AG09309 (cell line): ENCODE measurements at places on chromosomes 13 and 19.
A peak's percentile ranks its signal among the peaks of the same experiment; 100 is the strongest.

DNA sequence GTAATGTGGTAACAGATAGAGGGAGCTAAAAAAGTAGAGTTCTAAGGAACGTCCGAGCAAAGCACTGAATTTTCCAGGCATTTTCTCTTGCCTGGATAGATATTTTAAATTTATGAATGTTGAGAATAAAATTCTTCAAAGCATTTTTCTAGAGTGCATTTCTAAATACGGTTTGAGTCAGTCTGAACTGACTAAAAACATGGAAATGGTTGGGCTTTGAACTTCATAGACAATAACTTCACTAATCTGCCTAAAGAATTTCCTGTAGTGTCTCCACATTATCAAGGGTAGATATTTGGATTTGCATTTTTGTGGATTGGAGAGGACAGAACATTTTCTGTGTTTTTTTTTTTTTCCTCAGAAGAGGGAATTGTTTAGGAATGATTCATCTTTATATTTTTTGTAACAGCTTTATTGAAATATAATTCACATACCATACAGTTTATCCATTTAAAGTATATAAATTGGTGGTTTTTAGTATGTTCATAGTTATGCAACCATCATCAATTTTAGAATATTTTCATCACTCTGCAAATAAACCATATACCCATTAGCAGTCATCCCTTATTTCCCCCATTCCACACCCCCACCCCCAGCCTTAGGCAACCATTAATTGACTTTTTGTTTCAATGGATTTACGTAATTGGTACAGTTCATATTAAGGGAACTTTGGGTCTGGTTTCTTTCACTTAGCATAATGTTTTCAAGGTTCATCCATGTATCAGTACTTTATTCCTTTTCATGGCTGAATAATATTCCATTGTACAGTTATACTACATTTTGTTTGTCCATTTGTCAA is 20.7 kb downstream of the GARRE1 start:
- peak; percentile 91 for DNase-seq

- no peak for DNase-seq
These were observed 20.5 kb downstream of the MICU2 start for GRCh38 chr13:21583478-21583877.

GRCh38 chr13:24275041-24275440 is 34.3 kb upstream of the C1QTNF9 start:
- DNase-seq, result no peak

DNA sequence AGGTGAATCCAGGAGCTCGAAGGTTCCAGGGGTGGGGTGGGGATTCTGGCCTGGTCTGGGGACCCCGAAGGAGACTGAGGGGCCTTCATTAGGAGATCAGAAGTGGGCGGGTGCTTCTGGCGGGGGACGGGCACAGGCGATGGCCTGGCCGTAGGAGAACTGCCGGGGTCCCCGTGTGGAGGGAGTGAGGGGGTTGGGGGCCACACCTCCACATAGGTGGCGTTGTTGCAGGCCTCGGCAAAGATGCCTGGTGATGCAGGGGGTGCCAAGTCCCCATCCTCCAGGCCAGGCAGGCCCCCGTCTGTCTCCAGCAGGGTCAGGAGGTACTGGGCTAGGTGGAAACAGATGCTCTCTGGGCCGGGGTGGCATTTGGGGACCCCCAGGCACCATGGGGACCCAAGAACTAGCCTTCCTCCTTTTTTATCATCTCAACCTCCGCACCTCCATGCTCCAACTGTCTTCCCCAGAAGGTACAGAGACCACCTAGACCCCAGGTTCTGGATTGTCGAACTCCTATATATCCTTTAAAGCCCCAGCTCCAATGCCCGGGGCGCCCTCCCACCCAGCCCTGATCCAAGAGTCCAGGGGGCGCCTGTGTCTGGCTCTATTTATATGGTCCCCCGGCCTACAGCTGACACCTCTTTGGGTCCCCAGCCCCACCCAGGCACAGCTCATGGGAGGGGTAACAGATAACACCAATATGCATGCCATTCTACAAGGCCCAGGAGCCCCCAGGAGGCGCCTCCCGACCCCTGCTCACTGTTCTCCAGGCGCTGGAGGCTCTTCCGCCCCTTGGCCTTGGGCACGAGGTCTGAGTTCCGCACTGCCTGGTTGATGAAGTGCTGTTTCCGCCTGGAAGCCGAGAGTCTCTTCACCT is 8.2 kb downstream of the RNU6-9 start:
- DNase-seq, result no peak

DNA sequence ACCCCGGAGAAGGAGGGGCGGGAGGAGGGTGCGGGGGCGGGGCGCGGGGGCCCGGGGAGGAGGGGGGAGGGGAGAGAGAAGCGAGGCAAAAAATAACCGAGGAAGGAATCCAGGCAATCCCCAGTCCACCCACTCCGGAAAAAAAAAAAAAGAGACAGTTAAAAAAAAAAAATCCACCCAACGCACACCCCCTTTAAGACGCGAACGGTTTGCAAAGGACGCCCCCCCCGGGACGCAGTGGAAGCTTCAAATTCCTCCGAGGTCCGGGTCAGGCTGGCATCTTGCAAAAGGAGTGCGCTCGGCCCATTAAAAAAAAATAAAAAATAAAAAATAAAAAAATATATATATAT is at the start of gene CACNA1A:
Gene CACNA1A, minus strand, starts transcription at position 9 of the 350 bp plus-strand sequence. CDS start 255 bp downstream, outside the sequence.
- peak; percentile 5 for DNase-seq

GRCh38 chr19:4503132-4503824 is 15.0 kb downstream of the PLIN4 start:
- DNase-seq, result no peak

- no peak for DNase-seq
These were observed 13.1 kb upstream of the MEDAG start for GRCh38 chr13:30892966-30893365.

- no peak for DNase-seq
These were observed 2.3 kb downstream of the PEG3 start for GRCh38 chr19:56838024-56838908.

DNA sequence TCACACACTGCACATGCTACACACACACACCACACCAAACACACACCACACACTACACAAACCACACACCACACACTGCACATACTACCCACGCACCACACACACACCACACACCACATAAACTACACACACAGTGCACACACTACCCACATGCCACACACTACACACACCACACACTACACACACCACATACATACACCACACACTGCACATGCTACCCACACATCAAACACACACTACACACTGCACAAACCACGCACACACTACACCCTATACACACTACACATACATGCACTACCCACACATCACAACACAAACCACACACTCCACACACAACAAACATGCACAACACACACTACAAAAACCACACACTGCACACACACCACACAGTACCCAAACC is 6.0 kb downstream of the MAG start:
- DNase-seq, result no peak

- no peak for DNase-seq
These were observed 4.2 kb upstream of the CACNG7 start for GRCh38 chr19:53904909-53905308.

- no peak for DNase-seq
These were observed 50.9 kb downstream of the LNX2 start for GRCh38 chr13:27569405-27569804.

DNA sequence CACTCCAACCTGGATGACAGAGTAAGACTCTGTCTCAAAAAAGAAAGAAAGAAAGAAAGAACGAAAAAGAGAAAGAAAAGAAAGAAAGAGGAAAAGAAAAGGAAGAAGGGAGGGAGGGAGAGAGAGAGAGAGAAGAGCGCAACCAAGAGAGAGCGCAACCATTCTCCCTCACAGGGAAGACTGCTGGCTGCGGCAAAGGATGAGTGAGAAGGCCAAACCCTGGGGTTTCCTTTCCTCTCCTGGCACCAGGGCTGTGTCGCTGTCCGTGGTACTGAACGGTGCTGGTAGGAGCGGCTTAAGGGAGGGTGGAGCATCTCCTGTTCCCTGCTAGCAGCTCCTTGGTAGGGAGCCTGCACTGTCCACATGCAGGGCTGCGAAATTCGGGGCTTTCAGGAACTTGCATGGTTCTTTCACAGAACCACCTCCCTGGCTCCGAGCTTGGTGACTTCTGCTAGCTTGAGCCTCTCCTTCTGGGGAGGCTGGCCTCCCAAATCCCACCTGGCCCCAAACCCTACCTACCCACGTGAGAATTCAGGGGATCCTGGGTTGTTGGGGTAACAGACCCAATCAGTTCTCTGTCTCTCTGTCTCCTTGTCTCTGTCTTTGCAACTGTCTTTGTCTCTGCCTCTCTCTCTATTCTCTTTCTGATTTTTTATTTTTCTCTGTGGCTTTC is 51.1 kb upstream of the ZNRF4 start:
- peak; percentile 46 for DNase-seq

DNA sequence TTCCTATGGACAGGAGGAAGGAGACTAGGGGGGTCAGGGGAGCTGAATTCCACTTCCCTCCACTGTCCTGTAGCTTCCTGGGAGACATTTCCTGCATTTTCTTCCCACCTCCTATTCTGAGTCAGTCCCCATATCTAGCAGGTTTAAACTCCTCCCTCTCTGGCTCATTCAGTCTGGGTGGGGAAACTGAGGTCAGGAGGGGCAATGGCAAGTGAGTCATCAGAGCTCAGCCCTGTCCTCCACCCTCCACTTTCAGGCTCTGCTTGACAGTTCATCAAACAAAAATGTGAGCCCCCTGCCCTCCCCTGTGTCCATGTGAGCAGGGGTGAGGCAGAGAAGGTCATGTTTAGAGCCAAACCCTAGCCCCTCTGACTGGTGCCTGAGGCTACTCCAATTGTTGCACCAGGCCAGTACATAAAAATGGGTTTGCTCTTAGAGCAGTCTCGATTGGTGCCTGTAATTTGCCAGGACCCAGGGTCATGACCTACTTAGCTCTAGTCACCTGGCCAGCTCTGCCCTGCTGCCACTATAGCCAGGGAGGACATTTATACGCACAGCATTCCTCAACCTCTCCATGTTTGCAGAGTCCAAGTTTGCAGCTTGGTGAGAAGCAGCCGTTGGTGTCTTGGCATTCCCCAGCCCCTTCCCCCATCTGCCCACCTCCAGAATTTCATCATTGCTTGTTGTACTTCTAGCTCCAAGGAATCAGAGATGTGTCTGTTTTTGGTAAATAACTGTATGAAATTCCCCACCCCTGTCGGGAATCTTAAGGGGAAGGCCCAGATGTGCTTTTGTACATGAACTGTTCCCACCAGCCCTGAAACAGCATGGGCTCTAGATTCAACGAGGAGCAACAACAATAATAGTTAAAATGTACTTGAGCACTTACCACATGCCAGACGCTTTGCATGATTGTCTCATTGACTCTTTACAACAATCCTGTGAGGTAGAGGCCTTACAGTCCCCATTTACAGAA is 20.7 kb downstream of the SAMD4B start:
- peak; percentile 38 for DNase-seq

DNA sequence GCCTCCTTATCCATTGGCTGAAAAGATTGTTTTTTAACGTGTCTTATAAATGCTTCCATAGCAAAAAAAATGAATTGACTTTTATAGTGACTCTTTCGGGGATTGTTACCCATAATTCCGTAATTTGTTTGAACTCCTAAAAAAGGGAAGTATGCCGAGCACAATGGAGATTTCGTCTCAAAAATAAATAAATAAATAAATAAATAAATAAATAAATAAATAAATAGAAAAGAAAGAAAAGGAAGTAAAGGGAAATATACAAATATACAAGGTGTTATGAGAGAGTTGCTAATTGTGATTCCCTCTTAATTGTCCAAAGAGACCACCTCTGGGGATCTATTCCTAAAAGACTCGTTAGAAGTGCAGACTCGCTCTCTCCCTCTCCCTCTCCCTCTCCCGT is 16.9 kb downstream of the OR2Z1 start:
- DNase-seq, result no peak

DNA sequence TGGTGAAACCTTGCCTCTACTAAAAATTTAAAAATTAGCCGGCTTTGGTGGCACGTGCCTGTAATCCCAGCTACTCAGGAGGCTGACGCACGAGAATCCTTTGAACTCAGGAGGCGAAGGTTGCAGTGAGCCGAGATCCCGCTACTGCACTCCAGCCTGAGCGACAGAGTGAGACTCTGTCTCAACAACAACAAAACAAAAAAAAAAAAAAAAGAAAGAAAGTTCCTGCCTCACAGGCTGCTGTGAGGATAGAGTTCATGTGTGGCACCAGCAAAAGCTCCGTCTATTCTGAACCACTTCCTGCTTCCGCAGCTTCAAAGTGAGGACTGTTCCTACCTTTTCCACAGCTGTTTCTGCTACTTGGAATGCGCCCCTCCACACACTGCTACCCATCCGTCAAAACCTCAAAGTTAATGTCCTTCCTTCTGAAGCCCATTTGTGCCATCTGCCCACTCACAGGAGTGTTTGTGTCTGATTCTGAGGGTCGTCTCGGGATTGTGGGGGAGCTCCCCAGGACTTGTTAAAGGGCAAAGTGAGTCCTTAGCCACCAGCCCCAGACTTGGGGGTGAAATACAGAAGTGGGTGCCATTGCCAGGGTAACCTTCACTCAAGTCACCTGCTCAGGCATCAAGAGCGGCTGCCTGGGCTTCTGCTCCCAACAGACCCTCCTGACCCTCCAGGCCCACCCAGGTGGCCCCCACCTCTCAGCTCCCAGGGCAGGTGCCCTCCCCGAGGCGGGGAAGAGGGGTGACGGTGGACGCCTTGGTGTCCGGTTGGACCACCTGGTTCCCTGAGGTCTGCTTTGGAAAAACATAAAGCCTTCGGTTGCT is 2.9 kb downstream of the MFSD12 start:
- DNase-seq, result no peak

GRCh38 chr13:114095486-114095885 is 36.9 kb downstream of the RASA3 start:
- DNase-seq, result no peak

DNA sequence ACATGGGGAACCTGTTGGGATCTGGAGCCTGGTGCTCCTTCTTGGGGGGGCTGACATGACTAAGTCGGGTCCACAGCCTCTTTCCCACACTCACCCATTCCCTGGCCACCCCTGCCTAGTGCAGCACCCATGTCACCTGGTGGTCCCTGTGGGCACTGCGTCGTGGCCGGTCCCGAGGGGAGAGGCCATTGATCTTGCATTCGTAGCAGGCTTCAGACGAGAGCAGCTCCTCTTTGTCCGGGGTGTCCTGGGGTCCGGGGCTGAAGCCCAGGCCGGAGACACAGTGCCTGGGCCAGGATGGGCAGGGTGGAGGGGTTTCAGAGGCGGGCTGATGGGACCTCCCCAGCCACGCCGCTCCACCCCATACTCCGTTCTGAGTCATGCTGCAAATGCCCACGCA is 19.4 kb downstream of the CCL25 start:
- no peak for DNase-seq

DNA sequence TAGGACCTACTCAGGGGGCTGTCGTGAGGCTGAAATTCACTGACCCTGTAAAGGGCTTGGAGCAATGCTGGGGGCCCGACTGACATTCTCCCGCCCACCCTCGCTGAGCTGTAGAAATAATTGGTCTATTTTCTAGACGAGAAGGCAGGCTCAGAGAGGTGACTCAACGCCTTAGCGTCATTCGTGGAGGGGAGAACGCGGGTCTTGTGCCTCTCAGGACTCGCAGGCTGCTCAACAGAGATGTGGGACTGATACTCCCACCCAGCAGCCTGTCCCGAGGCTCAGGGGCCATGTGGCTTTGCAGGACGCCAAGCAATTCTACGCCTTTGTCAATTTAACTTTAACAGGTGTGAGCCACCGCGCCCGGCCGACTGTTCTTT is 23.6 kb upstream of the ASPDH start:
- DNase-seq, result no peak

- DNase-seq, result no peak
These were observed 203.2 kb downstream of the TUBA3C start for GRCh38 chr13:18978447-18978846.

GRCh38 chr13:83895994-83896580 is 13.8 kb upstream of the SLITRK1 start:
- no peak for DNase-seq

- DNase-seq, result no peak
These were observed 542.3 kb upstream of the ATXN8OS start for GRCh38 chr13:69565334-69565733.
